Osteoblast (primary cell): ENCODE measurements at places on chromosomes 3 and 15. TPM values are rescaled to one million over a fixed set of nuclear protein-coding genes. Genes with fewer than 3 reads are reported as not detected.

MKRN2OS gene
- not detected in 2 replicates for total RNA-seq

GOLGA8J gene
- total RNA-seq: 0.29 TPM in 1 of 2 replicates, not detected in the other

DNA sequence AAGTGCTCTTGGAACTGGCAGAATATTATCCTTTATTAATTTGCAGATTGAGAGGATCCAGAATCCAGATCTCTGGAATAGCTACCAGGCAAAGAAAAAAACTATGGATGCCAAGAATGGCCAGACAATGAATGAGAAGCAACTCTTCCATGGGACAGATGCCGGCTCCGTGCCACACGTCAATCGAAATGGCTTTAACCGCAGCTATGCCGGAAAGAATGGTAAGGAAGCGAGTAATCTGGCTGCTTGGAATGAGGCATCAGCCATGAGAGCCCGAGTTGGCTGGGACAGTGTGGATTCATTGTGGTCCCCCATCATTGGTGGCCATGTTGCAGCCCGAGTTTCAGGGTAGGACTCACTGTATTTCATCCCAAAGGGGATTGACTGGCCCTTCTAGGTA, 47.1 kb downstream of the PARP14 start:
- no peak overlapping the region for H3K4me3 ChIP-seq
- no peak overlapping the region for H3K27ac ChIP-seq
- no peaks in the 10 kb centered on the region for H3K27me3 ChIP-seq
- peak; percentile 44 for DNase-seq
- H3K36me3 ChIP-seq: no peaks in the 10 kb centered on the region

DNA sequence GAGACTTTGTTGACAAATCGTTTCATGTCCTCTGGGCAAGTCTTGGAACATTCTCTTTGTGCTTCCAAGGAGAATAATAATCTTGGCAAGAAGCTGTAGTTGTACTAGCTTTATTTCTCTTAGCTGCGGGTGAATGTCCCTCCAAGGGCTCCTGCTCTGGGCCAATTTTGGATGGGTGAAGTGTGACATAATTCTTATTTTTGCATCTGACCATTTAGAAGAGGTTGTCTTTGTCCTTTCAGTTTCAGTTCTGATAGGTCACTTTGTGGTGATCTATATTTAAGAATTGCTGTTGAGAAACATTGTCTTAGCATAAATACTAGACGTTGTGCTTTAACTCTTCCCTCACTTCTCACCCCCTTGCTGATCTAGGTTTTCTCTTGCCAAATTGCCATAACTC, 164.8 kb upstream of the RORA start:
- peak overlapping the region; percentile 45 for H3K4me3 ChIP-seq
- no peaks in the 10 kb centered on the region for H3K27me3 ChIP-seq
- H3K36me3 ChIP-seq: no peaks in the 10 kb centered on the region
- H3K4me1 ChIP-seq: no peaks in the 10 kb centered on the region

- no peaks in the 10 kb centered on the region for H3K27me3 ChIP-seq
- H3K36me3 ChIP-seq: no peaks in the 10 kb centered on the region
- no peak for DNase-seq
- no peak overlapping the region for H3K27ac ChIP-seq
- peaks cover 21% of the 10 kb centered on the region for H3K4me1 ChIP-seq
- no peak overlapping the region for H3K4me3 ChIP-seq
These were observed 151.5 kb downstream of the ALCAM start for GRCh38 chr3:105518203-105518602.

DNA sequence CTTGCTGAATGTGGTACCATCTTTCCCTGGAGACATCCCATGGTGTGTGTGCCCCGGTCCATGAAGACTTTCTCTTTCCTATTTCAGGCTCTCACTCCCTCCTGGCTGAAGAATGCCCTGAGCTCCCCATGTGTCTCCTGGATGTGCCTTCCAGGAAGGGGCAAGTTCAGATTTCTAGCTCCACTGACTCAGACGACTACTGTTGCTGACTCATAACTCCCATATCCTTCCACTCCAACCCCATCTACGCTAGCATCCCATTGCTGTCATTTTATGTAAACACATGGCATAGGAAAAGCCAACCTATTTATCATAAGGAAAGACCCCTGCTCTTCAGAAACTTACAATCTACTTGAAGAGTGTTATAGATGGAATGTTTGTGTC, 95.0 kb downstream of the ADCY5 start:
- no peaks in the 10 kb centered on the region for H3K36me3 ChIP-seq
- H3K27me3 ChIP-seq: peaks cover 88% of the 10 kb centered on the region
- DNase-seq: no peak
- no peak overlapping the region for H3K4me3 ChIP-seq
